ENCODE measurements at places on chromosomes 6 and 20. TPM values are rescaled to one million over a fixed set of nuclear protein-coding genes. Genes with fewer than 3 reads are reported as not detected.

Gene C6orf163
- total RNA-seq = 1.2 TPM

Gene UBE2C
- total RNA-seq = 17.2 TPM

Gene OR2H2
- total RNA-seq = not detected

Gene GPR63
- total RNA-seq = 1.1 TPM

Gene ZSCAN9
- total RNA-seq = 13.0 TPM
